Lower leg skin (tissue), 4 donors: ENCODE measurements at places on chromosomes 11 and 22. TPM values are rescaled to one million over a fixed set of nuclear protein-coding genes. Genes with fewer than 3 reads are reported as not detected.

The MCHR1 gene
- total RNA-seq = 0.58 TPM

The FAM180B gene
- total RNA-seq = 0.46 TPM

The TTC36 gene
- not detected for total RNA-seq

The NCAM1 gene
- 4.8 TPM for total RNA-seq

The KRTAP5-2 gene
- not detected for total RNA-seq

The NCR3LG1 gene
- total RNA-seq = 6.5 TPM

The CCDC188 gene
- total RNA-seq = not detected

DNA sequence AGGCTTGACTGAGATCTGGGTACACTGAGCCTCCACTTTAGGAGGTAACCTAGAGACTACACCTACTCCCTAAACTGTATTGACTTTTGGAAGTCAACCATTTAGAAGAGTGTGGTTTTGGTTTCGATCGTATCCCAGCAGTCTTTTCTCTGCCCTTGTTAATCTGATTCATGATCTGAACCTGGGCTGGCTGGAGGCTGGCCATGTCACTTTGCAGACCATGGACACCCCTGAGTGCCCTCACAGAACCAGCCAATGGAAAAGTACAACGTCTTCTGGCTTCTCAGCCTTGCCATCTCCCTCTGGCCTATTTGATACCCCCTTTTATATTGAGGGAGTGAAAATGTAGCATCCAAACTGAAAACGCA lies 10.8 kb downstream of the EHF start:
- DNase-seq = no peak

GRCh38 chr11:8369592-8370205 lies 106.0 kb upstream of the LMO1 start:
- peak; percentile 48 for DNase-seq

- DNase-seq = no peak
These were observed 47.0 kb upstream of the ARHGAP42 start for GRCh38 chr11:100640071-100640470.

- DNase-seq = no peak
These were observed 12.2 kb upstream of the OR10D3 start for GRCh38 chr11:124170801-124171586.

GRCh38 chr22:32744176-32744959 lies 57.1 kb upstream of the TIMP3 start:
- peak; percentile 85 for DNase-seq

DNA sequence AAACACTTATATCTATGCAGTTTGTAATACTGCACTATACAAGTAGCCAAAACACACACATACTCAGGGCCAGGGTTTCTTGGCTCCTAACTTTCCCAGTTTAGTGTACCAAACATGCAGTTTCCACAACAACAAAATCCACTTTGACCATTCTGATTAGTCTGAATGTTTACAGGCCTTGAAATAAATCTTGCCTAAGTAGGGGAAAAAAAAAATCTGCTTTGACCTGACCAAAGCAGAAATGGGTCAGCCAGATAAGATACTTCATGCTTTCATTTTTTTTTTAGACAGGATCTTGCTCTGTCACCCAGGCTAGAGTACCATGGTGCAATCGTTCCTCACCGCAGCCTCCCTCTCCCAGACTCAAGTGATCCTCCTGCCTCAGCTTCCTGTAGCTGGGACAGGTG lies 10.1 kb downstream of the PRR14L start:
- DNase-seq = no peak

GRCh38 chr11:131454989-131455388 lies 84.6 kb downstream of the NTM start:
- DNase-seq = no peak

- no peak for DNase-seq
These were observed 49.7 kb downstream of the ARRB1 start for GRCh38 chr11:75301601-75302345.

DNA sequence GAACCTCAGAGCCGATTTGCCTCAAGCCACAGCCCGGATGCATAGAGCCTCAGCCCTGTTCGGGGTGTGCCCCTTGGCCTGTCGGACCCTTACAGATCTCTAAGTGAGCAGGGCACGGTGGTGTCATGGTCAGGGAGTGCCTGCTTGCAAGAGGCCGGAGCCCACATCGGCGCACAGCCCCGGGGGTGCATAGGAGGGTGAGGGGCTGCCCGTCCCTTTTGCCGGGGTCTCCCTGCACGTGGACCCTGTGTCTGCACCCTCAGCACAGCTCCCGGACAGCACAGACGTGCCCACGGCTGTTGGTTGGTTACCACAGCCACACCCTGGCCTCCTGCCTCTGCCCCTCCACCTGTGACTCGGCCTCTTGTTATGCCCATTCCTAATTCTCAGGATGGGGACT lies 6.5 kb downstream of the RAB36 start:
- no peak for DNase-seq

GRCh38 chr11:133163463-133164419 lies 368.6 kb downstream of the OPCML start:
- DNase-seq = peak; percentile 26

GRCh38 chr11:14259186-14259784 lies 99.7 kb downstream of the RRAS2 start:
- no peak for DNase-seq
